Stimulated activated CD4-positive, alpha-beta T cell treated with anti-CD3 and anti-CD28 coated beads, Interleukin-12 subunit alpha, Interleukin-12 subunit beta, amount 100 ng/mL, for 24 hours (primary cell): ENCODE measurements at places on chromosomes 3 and 15.

DNA sequence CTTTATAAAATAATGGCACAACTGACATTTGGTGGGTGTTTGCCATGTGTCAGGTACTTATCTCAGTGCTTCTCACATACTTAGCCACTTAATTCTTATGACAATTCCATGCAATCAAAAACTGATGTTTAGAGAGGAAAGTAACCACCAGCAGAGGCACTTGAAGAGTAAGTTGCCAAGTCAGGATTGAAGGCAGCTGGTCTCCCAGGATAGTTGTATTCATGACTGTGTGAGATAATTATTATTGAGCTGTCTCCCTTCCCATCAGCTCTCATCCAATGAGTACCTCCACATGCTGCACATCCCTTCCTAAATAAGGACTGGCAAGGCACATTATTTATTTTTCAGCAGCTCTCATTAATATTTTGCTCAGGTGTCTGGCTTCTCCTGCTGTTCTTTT is 4.8 kb downstream of the VEPH1 start:
- no peak for DNase-seq

GRCh38 chr15:76196269-76197231 is 114.7 kb downstream of the ETFA start:
- DNase-seq, result no peak

DNA sequence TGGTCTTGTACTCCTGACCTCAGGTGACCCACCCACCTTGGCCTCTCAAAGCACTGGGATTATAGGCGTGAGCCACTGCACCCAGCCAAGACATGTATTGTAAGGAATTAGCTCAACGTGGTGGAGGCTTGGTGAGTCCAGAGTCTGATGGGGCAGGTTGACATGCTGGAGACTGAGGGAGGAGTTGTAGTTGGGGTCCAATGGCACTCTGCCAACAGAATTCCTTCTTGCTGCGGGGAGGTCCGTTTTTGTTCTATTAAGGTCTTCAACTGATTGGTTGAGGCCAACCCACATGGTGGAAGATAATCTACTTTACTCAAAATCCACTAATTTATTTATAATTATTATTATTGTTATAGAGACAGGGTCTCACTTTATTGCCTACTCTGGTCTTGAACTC is 30.1 kb downstream of the PLA2G4D start:
- no peak for DNase-seq

DNA sequence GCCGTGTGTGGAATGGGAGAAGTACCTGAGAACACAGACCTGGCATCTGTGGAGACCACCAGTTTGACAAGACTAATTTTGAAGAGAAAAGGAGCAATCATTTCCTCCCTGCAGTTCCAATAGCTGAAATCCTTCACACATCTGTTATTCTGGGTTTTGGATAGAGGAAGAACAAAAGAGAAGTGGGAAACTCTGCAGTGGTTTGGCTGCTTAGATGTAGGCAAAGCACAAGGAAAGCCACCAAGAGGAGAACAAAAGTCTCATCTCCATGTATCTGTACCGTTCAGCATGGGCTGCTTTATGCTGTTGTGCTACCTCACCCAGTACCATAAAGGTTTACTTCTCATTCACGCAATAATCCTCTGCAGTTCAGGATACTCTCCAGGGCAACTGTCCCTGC is 153.1 kb upstream of the COL8A1 start:
- DNase-seq, result no peak

GRCh38 chr3:186264608-186265400 is 97.2 kb downstream of the DGKG start:
- no peak for DNase-seq
